Stimulated activated CD4-positive, alpha-beta T cell treated with anti-CD3 and anti-CD28 coated beads, Interleukin-1b, Interleukin-23, amount 100 ng/mL, for 4 hours (primary cell): ENCODE measurements at places on chromosomes 1 and 21.

DNA sequence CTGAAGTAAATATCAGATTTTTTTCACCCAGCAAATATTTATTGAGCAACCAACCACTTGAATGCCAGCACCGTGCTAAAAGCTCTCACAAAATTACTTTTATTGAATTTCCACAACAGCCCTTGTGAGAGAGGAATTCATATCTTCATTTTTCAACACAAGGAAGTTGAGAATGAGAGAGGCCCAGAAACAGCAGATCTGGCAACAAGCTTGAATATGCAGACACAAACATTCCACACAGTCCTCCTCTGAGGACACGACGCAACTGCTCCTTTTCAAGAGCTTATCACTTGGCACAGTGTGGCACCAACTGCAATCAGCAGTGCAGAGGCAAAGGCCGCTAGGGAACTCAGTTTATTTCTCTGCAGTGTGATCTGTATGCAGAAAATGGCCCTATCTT, 32.2 kb upstream of the IFNAR2 start:
- no peak for DNase-seq

DNA sequence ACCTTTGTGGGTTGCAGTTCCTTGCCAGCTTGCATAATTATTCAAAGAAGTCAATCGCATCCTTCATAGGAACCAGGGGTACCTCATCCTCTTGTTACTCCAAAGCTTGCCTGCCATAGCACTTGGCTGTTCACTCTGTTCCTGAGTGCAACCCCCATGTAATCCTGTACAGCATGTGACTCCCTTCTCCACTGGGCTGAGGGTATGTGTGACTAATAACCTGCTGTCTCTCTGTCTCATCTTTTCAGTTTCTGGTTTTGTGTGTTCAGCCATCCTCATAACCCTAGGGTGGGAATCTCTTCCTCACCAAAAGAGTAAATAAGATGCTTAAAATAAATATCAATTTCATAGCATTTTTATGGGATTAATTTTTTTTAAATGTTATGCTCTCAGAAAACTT, 351.9 kb downstream of the S1PR1 start:
- no peak for DNase-seq

DNA sequence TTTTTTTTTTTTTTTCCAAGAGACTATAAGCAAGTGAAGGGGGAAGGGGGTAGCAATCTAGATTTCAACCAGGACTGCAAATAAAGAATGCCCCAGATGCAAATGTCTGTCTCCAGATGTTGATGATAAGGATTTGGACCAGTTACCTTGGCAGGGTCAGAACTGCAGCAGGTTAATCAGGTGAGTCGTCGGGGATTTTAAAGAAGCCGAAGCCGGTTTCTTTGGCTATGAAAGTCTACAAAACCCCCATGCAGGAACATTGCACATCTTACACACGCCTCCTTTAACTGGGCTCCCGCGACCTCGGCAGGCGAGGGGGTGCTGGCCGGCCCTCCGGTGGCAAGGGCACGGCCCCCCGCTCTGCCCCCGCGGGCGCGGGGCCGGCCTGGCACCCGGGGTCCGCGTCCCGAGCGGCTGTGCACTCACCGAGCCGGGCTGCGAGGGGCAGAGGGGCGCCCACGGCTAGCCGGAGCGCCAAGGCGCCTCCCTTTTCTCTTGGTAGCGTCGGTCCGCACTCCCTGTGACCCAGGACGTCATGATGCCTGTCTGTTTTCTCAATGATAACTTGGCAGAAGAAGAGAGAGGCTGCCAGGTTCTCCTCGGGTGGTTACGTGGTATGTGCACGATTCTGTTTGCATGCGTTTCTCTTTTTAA, 366.3 kb upstream of the ESRRG start:
- no peak for DNase-seq

GRCh38 chr1:50523548-50523947, 100.3 kb upstream of the DMRTA2 start:
- no peak for DNase-seq

DNA sequence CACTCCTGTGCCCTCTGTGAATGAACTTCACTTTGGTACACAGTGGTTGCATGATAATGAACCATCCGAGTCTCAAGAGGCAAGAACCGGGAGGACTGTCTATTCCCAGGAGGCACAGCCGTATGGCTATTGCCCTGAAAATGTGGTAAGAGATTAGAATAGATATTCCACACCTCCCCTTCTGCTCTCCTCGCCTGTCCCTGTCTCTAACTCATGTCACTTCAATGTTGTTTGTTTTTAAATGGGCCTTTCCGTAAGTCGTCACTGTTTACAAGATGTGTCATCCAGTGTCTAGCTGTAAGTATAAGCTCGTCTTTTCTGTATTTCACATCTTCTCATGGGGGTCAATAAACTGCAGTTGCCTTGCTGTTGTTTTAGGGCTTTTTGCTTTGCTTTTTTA, 122.2 kb downstream of the PATJ start:
- DNase-seq = no peak
